ENCODE measurements at places on chromosomes 5 and 9.

GRCh38 chr5:159286420-159287035 is 23.4 kb downstream of the UBLCP1 start:
- DNase-seq: no peak

DNA sequence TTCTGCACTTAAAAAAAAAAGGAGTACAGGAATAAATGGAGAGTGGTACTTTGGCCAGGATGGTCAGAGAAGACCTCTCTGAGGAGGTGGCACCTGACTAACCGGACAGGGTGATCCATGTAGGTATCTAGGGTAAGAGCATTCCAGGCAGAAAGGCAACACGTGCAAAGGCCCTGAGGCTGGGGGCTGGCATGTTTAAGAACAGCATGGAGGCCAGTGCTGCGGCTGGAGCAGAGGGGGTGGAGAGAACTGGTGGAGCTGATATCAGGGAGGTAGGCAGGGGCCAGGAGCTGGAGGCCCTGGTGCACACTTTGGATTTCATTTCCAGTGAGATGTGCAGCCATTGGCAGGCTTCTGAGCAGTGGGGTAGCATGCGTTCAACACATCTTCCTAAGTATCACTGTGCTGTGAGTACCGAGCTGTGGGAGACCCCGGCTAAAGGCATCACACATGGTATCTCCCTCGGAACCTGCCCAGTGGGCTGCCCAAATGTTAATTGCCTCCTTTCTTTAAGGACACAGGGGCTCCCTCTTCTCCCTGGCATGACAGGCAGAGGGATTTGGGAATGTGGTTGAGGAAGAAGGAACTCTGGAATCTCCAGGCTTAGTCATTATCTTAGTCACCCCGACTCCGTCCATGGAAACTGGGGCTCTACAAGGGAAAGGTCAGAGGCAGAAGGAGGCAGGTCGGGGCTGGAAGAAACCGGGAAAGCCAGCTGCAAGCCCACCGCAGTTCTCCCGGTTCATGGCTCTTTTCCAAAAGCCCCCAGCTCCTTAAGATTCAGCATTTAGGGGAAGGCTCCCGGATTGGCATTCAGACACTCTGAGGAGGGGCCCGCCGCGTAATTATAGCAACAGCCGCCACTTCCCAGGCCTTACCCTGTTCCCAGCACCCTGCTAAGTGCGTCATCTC is 18.6 kb downstream of the SLC6A7 start:
- DNase-seq: no peak

DNA sequence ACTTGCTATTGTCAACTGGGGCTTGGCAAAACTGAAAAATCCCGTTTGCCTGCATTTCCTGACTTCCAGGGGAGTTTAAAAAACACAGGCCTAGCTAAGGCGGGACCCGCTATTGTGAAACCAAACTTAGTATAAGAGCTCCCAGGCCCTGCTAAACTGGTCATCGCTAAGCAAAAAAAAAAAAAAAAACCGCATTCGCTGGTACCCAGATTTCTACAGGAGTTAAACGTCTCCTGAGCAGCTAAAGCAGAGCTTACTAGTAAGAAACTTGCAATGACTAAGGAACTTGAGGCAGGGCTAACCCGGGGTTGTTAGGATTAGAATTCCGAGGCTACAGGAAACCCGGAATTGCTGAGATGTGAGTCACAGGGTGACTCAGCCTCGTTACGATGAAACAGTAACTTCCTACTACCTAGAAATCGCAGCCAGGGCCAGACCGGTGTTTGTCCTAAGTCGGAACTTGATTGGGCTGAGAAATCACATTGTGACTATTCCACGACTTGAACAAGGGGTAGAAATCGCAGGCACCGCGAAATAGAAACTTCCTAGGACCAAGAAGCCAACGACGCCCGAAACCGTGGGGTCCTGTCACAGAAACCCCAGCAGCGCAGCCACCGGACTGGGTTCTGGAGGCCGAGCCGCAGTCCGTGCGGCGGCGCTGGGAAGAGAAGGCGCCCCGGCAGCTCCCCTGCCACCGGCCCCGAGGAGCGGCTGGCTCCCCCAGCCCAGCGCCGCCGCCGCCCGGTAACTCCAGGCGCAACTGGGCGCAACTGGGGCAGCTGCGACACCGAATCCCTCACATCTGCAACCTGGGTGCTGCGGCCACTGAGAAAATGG is 89.4 kb downstream of the ANXA2R start:
- peak; percentile 48 for DNase-seq

DNA sequence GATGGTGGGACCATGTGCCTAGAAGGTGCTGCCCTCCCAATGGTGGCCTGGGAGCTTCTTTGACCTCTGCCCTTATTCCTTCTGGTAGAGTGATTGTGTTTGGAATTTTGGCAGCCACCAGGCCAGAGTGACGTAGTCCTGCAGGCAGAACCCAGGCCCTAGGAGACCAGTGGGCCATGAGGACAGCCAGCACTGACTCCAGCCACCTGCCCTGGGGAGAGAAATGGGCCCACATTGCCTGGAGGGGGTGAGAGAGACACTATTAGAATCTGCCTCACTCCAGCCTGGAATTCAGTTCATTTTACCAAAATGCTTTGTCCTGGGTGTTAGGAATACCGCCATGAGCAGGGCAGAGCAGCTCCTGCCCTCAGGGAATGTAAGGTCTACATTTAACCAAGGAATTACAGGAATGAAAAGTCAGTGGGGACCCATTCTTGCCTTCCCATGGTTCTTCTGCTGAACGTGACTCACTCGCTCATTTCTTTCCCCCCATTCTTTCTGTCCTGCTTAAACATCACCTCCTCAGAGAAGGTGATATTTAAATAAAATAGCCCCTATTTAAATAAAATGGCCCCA is 5.5 kb upstream of the COL27A1 start:
- no peak for DNase-seq

DNA sequence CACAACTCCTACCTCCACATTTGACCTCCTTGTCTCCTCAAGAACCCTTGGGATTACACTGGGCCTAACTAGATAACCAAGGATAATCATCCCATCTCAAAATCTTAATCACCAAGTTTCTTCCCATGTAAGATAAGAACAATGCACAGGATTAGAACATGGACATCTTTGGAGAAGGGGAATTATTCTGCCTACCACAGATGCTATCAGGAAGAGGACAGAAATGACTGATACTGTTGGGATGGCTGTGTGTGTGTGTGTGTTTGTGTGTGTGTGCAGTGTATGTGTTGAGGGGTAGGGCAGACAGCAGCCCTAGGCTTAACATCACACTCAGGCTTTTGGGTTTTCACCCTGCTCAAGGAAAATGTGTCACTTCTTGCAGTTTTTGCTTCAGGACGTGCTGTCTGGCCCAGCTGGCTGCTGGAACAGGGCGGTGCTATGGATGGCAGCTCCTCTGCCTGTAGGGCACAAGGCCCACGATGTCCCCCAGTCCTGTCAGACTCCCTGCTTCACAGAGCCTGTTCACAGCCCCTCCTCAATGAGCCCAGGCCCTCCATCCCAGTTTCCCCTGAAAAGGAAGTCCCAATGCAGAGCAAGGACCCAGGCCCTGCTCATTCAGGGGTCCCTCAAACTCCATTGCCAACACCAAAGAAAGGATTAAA is 7.7 kb downstream of the CA9 start:
- DNase-seq: no peak

DNA sequence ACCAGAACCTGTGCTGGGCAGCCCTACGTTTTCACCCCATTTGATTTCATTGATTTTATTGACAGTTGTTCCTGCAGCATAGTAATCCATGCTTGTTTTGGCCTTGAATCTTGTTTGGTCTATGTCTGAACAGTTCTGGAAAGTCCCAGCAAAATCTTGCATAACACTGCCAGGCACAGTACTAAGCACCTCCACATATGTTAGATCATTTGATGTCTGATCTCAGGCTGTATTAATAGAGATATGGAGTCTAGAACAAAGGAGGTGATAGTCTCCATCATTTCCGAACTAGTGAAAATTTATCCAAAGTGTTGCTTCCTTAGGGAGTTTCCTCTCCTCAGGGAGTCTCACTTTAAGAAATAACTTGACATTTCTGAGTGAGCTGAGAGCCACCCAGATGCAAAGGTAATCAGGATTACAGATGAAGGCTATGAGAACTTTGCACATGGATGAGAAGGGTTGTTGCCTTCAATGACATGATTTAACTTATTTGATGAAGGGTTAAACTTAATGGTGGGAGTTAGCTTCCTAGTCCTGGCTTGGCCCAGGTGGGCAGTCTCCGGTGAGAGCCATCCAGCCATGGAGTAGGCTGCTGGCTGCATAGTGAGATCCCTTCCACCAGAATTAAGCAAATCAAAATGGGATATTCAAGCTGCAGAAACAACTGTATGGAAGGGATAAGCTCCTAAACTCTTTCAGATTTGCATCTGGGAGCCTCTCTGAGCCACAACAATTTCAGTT is 173.8 kb upstream of the MVB12B start:
- DNase-seq: no peak

- DNase-seq: no peak
Observed at GRCh38 chr5:119028575-119028974, 40.2 kb upstream of the DTWD2 start.

DNA sequence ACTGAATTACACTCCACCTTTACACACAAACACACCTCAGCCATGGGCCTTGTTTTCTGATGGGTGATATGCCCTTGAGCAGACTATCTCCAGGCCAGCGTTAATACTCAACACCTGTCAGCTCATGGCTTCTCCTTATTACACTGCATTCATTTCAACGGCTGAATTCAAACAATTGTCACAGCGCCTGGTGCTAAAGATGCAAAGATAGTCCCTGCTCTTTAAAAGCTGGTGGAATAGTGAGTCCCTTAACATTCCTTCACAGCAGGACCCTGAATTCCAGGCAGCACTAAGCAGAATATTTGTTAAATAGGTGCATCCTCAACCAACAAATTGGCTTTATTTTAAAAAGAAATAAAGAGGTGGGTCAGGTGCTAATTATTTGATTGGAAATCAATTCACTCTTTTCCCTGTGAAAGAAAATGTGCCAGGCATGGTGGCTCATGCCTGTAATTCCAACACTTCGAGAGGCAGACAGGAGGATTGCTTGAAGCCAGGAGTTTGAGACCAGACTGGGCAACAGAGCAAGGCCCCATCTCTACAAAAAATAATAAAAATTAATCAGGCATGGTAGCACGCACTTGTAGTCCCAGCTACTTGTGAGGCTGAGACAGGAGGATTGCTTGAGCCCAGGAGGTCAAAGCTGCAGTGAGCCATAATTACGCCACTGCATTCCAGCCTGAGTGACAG is 155.7 kb upstream of the EFNA5 start:
- no peak for DNase-seq

DNA sequence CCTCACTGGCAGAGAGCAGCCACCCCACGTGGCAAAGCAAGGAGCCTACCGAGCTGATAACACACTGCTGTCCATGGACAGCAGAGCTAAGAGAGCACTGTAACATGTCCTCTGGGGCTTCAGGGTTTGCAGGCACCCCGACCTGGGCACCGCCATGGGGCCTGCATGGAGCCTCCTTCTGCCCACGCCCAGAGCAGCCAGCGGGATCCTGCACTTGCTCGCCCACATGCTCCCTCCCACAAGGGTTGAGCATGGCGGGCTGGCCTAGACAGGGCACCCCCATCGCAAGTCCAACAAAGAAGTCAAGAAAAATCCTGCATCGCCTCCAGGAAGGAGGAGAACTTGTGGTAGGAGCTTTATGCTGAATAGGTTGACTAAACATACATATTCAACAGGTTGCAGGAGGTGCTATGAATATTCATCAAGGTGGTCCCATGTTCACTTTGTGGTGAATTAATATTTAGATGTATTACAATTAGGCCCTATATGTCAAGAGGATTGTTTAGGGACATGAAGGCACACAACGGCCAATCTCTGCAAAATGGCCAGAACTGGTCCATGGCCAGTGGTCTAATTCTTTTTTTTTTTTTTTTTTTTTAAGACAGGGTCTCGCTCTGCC is 3.8 kb upstream of the MIGA2 start:
- no peak for DNase-seq

DNA sequence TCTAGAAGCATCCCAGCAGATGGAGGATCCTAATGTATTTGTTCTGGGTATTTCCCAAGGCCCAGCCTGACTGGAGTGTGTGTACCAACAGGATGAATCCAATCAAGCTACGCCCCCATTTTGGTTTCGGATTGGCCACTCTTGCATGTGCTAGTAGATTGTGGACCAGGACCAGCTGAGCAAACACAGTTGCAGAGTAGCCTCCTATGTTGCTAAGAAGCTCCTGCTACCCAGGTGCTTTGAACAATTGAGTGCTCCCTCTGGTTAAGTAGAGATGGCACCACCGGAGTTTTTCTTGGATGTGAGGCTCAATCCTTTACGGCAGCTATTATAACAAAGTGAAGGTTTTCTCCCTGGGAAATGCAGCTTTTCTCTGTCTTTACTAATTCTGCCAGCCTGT is 204.5 kb downstream of the NTRK2 start:
- DNase-seq: no peak

DNA sequence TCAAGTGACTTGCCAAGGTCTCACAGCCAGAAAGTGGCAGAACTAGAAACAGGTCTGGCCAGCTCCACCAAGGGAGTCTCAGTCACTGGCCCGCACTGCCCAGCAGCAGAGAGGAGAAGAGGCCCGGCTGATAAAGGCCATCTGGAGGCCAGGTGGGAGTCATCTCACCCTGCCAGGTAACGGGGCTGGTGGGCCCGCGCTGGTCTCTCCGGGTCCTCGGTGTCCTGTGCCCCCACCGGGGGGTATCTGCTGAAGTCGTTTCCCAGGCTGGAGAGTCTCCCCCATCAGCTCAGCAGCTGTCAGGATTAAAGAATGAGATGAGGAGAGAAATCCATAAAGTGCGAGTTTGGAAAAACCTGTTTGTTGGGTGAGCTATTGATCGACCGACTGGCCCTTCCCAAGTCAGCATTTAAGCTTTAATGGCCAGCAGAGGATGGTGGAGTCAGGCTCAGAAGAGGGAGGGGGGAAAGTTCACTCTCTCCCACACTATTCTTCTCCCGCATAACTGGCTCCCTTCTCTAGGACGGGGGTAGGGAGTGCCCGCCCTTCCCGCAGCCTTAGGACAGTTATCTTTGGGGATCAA is 30.3 kb downstream of the LMX1B start:
- DNase-seq: no peak

- DNase-seq: no peak
Observed at GRCh38 chr5:179568721-179569120, 18.4 kb downstream of the RUFY1 start.

DNA sequence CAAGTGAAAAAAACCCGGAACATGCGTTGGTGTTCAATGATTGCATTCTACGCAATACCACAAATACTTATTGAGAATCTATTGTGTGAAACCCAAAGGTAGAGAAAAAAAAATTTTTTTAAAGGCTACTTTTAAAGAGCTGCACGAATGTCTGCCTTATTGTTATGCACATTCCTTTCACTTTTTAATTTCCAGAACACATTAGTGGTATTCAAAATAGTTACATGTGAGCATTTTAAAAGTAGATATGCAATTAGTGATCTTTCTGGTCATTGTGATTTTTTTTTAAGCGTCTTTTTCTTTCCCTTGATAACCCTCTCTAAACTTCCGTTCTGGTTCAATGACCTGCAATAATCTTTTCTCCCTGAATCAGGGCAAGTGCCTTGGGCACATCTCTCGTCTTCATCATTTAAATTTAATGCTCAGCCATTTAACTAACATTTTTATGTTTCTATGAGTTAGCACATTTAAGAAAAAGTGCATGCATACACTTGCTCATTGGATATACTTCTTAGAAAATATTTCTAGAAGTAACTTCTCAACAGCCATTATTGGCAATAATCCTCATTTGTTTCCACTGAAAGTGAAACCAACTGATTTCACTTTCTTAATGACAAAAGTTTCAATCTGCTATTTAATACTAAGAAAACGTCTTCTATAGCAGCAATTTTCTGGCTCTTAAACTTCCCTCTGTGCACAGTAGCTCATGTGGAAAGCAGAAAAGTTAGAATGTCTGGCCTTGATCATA is 80.3 kb downstream of the CDH6 start:
- no peak for DNase-seq
